ENCODE measurements at places on chromosomes 6 and 20. TPM values are rescaled to one million over a fixed set of nuclear protein-coding genes. Genes with fewer than 3 reads are reported as not detected.

DNA sequence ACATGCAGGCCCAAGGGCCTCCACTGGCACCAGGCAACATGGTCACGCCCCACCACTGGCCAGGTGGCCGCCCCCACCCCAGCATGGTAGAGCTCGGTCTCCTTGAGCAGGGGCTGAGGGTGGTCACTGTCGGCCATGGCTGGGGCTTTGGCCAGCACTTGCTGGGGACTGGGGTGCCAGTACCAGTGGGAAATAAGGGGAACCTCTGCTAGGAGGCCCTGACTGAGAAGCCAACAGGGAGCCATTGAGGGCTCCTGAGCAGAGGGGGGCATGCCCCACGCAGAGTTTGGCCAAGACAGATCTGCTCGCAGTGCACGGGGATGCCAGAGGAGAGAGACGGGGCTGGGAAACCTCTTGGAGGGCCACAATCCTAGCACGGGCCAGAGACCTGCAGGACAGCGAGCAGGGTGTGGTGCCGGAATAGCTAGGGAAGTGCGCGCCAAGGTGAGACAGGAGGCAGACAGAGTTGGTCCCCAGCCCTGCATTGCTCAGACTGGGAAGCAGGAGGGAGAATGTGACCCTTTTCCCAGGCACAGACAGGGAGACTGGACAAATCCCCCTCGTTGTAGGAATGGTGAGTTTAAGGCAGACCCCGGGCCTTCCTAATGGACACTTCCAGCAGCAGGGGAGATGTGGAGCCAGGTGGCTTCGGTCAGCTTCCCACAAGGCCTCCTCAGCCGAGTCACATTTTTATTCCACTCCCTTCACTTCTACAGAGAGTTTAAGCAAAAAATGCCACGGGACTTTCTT is 179.0 kb upstream of the CST7 start:
- ATAC-seq: no peak

The CCDC170 gene
- total RNA-seq: 0.94 TPM

The PKIG gene
- total RNA-seq: 33.4 TPM

GRCh38 chr6:44275749-44276648 is 5.7 kb downstream of the TMEM151B start:
- no peak for ATAC-seq

DNA sequence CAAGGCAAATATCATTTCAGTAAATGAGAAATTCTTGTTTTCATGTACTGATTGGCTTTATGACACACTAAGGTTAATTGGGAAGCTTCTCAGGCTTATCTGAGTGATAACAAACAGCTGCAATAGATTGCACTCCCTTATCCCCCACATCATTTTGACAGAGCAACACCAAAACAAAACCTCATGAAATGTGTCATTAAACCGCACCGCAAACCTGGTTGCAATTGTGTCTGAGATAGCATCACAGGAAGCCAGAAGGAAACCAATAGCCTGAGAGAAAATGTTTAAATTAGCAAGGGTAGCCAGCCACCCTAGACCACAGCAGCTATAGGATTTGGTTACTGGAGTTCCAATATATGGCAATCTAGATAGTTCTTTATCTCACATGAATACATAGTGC is 31.6 kb upstream of the LAMA4 start:
- no peak for ATAC-seq

- ATAC-seq: peak; percentile 46
These were observed 660 bp upstream of the TFB1M start for GRCh38 chr6:155314773-155315515.

DNA sequence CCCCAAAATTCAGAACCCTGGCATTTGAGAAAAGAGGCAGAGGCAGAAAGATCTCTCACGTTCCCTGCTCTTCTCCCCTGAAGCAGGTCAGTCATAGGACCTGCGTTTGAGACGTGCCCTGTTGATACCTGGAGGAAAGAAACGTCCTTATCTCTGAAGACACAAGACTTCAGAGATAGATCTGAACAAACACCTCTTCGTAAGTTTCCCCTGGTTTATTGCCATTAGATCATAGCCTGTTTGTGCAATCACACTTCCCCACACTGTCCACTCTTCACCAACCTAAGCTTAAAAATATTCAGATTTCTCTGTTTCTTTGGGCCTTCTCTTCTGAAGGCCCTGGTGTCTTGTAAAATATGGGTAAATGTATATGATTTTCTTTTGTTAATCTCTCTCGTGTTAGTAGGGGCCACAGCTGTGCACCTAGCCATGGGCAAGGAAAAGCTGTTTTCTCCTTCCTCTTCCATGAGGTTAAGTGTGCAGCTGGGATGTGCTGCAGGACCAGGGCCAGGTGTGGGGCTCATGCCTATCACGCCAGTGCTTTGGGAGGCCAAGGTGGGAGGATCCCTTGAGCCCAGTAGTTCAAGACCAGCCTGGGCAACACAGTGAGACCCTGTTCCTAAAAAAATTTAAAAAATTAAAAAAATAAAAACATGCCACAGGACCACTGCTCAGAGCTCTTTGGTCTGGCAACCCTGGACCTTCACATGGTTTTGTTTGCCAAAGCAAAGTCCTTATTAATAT is 4.7 kb upstream of the SLC22A2 start:
- ATAC-seq: no peak

DNA sequence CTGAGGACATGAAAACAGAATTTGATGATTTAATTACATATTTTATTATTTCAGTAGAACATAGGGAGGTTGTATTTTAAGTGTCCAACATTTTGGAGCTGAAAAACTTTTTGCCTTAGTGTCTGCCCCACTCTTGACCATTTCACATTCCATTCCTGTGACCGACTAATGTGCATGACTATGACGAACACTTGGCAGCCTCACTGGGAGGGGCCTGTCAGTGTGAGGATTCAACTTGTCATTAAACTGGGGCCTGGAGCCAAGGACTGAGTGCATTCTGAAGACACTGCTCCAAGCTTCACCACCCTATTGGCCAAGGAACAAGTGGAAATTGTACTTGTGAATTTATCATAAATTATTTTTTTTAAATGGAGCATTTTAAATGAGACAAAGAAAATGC is 661.3 kb downstream of the BCKDHB start:
- peak; percentile 100 for ATAC-seq

The HSPA1L gene
- total RNA-seq: 3.2 TPM

- no peak for ATAC-seq
These were observed 437.8 kb downstream of the CDH26 start for GRCh38 chr20:60395991-60396390.

GRCh38 chr6:85015396-85015990 is 251.1 kb upstream of the TBX18 start:
- ATAC-seq: peak; percentile 63

The VARS1 gene
- 26.4 TPM for total RNA-seq

GRCh38 chr6:142694054-142694453 is 250.9 kb downstream of the HIVEP2 start:
- no peak for ATAC-seq

- ATAC-seq: no peak
These were observed 83.1 kb upstream of the PHACTR2 start for GRCh38 chr6:143594647-143595046.

The PTCRA gene
- 0.93 TPM for total RNA-seq

GRCh38 chr6:83708970-83709747 is at the start of gene SNAP91:
TSS of gene SNAP91 (minus strand) at chr6:83709101. CDS start at chr6:83707927, 1,174 bp downstream.
- peak; percentile 90 for ATAC-seq

The TNXB gene
- total RNA-seq: 1.9 TPM

DNA sequence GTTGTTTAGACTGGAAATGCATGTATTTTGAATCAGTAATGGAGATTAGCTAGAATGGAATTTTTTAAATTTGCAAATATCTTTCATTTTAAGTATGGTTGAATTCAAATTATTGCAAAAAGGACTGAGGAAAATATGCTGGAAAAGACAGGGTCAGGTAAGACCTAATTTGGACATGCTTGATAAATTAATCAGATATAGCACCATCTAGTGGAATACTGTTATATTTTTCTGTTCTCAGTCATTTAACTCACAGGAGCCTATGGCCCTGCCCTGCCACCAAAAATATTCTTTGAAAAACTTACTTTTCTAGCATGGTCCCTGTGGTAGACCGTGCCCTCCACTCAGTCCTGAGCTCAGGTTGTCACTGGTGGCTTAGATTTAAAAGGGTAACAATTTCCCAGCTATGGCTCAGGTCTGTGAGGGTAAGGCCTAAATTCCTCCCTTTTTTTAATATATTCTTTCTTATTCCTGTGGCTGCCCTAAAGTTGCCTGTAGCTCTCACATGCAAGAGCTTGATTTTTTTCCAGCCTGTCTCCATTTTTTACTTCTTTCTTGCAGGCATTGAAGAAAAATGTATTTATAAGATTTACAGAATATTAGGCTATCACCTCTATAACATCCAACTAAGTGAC is 25.3 kb upstream of the KIAA1586 start:
- peak; percentile 38 for ATAC-seq

The CYP24A1 gene
- total RNA-seq: 1.1 TPM

The BNIP5 gene
- 0.85 TPM for total RNA-seq

The PLEKHG1 gene
- 43.9 TPM for total RNA-seq

The OSBPL2 gene
- 35.4 TPM for total RNA-seq

DNA sequence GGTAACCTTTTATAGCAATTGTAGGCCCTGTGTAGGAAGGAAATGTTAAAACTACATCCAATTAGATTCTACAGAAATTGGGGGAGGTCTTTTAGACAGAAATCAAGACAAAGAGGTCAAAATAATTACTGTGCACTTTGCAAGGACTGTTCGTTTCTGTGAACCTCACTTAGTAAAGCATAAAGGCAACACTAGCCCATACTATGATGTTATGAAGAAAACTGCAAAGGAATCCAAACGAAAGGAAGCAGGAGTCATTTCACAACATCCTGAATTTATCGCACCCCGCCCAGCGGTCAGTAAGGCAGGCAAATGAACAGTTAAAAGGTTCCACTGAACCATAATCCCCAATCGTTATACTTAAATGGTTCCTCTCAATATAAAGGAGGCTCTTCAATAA is 429.5 kb upstream of the ARID1B start:
- ATAC-seq: no peak

- no peak for ATAC-seq
These were observed 772.8 kb upstream of the DEFB115 start for GRCh38 chr20:30484749-30485070.

- no peak for ATAC-seq
These were observed 124.9 kb downstream of the SCML4 start for GRCh38 chr6:107699254-107699653.

DNA sequence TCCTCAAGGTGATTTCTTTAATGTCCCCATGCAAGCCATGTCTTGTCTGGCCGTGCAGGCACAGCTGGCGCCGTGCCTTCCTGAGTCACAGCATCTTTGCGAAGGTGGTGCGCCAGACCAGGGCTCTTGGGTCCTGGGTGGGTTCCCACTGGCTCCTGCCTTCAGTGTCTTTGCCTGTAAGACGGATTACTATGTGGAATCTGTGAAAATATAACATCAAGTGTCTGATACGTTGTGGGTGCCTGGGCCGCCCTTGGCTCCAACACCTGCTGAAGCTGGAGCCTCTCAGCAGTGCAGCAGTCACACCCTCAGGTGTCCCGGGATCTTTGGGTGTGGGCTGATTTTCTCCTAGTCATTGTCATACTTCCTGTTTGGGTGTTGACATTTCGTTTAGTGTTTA is 3.2 kb downstream of the OSBPL2 start:
- no peak for ATAC-seq

DNA sequence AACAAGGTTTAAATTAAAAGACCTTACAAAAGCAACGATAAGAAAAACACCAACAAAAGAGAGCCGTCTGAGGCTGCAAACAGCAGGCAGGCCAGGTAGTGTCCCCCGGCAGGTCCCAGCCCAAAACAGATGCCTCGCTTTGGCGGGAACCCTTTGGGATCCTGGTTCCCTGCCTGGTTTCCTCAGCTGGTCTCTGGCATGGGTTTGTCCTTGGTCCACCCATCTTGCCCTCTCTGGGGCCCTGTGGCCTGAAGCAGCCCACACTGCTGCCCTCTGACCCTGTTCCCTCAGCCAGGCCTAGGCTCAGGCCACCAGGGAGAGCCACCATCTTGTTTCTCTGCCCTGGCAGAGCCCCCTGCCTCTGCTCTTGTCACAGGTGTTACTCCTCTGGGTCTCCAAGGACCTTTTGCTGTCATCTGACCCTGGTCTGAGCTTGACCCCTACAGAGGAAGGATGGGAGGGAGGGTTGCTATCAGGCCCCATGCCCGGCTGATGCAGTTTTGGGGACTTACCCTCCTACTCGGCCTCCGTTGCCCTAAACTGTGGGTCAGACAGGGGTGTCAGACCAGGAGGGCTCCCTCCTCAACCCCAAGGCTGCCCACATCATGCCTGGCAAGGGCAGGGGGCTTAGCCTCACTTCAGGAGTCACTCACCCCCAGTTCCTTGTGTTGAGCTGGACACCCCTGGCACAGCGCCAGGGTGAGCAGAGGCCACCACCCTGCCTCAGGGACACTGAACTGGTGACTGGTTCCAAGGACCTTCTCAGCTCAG is 30.6 kb upstream of the GRM4 start:
- ATAC-seq: no peak

The PACRG gene
- total RNA-seq: not detected

DNA sequence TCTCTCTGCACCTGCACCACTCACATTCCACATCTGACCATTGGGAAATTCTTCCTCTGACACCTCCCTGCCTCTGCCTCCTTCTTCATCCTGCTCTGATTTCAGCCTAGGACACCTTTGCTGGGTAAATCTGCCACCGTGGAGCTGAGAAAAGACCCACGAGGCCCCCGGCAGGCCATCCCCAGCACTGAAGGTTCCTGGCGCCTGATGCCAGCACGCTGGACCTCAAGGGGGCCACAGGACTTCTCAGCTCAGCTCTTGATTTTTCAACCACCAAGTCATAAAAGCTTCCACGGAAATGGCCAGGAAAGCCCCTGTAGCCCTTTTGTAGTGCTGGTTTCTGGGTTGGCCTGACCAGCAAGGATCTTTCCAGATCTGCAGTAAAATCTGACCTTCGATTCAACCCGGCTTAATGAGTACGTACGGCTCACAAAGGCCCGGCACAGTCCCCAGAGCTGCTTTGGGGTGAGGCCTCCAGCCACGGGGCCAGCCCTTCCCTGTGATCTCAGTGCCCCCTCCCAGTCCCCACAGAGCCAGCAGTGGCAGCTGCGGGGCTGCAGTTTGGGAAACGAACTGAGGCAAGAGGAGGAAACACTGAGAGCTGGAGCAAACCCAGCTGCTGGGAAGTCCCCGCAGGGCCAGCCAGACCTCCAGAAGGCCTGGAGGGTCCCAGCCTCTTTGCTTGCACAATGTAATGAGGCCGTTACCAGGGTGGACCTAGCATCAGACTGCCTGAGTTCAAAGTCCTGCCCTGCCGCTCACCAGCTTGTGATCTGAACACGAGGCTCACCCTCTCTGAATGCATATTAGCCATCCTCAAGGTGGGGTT is 157.5 kb downstream of the BMP7 start:
- ATAC-seq: peak; percentile 91

The CD24 gene
- total RNA-seq: 757 TPM
